GF-D8 (cell line): ENCODE measurements at places on chromosomes 4 and X.

DNA sequence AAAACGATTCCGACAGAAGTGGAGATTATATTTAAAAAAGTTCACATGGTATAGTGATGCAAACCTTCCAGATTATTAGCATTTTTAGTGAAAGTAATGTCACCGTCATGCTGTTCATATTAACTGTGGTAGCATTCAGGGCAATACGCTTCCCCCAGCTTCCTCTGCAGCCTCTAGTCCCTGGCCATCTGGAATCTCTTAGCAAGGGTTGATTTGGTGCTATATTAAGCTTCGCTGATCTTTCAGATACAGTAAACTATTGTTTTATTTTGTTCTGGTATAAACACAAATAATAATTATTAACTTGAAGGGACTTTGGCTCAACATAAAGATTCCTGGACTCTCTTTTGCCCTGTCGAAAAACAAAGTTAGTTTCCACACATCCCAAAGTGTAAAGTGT, 1080.5 kb upstream of the TENM3 start:
- no peak for DNase-seq

GRCh38 chr4:8157944-8158709, 486 bp downstream of the ABLIM2 start:
- no peak for DNase-seq

- DNase-seq = no peak
Observed at GRCh38 chr4:144267084-144267483, 126.6 kb upstream of the GYPA start.

DNA sequence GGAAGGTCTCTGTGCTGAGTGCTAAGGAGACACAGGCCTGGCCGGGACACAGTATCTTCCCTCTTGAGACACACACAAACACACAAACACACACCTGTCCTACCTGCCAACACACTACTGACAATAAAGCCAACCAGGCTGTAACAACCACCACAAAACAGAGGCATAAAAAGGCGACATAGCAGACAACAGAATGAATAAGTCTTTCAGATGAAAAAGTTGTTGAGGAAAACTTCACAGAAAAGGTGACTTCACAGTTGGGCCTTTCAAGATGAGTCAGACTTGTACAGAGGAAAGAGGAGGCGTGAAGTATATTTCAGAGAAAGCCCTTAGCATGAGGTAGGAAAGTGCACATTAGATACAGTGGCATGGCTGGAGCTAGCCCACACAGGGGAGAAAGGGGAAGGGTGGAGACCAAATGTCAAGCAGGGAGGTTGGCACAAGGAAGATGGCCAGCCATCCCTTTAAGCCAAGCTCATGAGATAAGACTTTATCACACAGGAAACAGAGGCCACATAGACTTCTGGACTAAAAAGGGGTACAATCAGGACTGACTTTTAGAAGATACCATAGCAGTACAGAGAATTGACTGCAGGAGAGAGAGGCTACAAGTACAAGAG, 54.0 kb downstream of the SLC9A7 start:
- DNase-seq = peak; percentile 5

DNA sequence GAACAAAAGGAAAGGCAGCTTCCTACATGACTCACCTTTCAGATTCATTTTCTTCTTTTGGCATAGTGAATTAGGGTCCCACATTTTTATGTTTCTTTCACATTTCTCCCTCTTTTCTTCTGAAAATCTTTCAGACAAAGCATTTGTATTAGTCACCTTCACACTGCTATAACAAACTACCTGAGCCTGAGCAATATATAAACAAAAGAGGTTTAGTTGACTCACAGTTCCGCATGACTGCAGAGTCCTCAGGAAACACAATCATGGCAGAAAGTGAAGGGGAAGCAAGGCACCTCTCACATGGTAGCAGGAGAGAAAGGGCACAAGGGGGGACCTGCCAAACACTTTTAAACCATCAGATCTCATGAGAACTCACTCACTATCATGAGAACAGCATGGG, 36.9 kb downstream of the MAGEA9 start:
- no peak for DNase-seq

DNA sequence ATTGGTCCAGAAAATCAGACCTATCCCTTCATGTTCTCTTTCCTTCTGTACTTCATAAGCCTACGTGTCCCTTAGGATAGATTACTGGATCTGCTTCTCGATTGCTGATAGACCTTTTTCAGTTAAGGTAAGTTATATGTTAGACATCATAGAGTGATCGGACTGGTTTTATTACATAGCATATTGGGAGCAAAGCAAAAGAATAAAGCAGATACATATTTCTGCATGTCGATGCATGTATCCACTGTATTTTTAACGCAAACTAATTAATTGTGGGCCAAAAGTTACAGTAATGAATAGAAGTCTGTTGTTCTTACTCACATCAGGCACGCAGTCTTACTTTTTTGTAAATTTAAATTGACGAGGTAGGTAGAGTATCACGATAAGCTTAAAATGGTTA, 106.4 kb downstream of the SLIT2 start:
- no peak for DNase-seq

- DNase-seq = no peak
Observed at GRCh38 chr4:24880186-24880585, 32.7 kb downstream of the CCDC149 start.

DNA sequence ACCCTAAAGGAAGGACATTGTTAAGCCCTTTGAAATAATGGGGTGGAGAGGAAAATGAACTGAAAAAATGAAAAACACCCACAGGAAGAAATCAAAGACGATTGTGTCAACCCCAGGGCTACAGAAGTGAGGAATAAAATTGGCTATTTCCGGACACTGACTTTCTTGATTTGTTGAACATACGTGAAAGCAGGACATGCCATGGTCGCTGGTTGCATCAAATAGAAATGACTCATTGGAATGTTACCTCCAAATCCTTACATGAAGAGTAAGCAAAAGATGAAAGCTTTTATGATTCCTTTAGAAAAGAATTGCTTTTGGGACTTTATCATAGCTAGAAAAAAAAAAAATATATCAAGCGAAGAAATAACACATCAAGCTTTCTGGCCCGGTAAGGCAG, 75.3 kb downstream of the DCUN1D4 start:
- DNase-seq = no peak

GRCh38 chrX:63658920-63659319, 126.1 kb downstream of the ARHGEF9 start:
- DNase-seq = no peak

- DNase-seq = no peak
Observed at GRCh38 chr4:54017974-54018373, 46.4 kb downstream of the CHIC2 start.

DNA sequence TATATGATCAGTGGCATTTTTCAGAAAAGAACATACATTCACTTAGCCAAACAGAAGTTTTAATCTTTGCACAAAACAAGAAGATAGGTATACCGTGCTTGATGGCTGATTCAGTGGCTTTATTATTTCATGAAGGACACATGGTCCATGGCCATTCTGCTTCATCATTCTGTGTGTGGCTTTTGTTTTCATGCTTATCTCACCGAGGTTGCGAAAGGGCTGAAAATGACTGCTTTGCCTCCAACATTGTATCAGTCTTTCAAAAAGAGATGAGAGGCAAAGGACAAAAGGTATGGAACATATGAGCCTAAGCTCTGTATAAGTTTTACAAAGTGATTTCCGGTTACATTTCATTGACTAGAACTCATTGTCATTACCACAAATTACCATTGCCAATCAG, 541.1 kb downstream of the RAB28 start:
- no peak for DNase-seq

GRCh38 chr4:109027016-109027500, 264.2 kb upstream of the ETNPPL start:
- DNase-seq = no peak

DNA sequence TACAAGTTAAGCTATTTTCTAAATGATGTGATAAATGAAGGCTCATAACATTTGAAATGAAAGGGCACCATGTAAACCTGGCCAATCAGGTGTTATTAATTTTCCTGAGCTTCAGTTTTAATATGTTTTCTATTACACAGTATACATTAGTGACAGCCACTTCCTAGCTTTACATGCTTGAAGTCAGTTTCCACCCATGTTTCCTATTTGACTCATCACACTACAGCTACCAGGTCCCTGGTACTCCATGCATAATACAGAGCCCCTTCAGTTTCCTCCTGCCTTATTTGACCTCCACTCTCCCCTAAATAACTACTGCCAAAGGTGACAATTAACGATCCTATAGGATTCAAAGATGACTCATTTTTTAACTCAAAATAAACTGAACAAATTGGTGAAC, 18.3 kb downstream of the ZNF518B start:
- no peak for DNase-seq

DNA sequence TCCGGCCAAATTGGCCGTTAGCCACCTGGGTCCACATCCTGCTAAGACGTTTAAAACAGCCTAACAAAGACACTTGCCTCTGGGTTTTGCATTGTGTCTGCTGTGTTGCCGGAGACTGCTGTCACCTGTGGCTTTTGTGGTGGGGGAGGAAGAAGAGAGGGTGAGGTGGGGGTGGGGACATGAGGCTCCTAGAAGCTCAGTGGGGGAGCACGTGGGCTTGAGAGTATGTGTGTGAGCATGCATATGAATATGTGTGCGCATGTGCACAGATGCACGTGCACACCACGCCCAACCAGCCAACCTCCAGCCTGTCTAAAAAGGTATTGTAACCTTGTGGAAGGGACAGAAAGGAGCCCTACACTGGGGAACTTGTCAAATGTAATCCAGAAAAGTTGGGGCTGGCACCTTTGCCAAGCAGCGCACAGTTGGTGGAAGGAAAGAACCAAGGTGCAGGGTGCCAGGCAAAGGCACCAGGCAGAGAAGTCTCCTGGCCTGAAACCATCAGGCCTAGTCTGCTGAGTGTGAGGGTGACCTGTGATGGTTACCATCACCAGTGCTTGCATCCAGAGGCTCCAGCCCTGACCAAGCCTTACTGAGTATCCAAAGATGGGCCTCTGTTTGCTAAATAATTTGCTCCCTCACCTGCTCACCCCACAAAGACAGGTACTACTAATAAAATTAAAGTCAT, 10.1 kb upstream of the SASH3 start:
- DNase-seq = peak; percentile 19

DNA sequence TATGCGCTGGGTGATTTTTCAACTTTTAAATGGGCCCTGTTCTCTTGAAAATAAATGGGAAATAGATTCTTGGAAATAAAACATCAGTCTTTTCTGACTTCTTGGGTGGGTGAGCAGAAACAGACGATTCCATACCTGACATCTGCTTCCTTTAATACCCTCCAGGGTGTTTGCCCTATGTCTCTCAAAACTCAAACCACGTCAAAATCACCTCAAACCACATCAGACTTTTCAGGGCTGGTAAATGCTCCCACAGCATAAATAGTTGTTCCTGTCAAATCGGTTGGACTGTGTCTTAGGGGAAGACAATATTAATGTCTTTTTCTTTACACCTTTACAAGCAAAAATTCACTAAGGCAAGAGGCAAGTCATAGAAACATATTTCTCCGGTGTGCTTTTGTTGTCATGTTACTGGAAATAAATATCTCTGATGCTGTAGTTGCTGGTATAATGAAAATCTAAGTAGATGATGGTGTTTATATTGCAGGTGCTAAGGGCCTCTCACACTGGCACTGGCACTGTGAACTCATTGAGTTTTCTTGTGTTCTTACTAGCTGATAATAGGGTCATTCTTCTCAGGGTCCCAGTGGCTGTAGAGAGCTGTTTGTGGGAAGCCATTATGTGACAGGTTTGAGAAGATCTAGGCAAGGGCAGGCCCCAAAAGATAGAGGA, 380.4 kb downstream of the RAPGEF2 start:
- DNase-seq = no peak

DNA sequence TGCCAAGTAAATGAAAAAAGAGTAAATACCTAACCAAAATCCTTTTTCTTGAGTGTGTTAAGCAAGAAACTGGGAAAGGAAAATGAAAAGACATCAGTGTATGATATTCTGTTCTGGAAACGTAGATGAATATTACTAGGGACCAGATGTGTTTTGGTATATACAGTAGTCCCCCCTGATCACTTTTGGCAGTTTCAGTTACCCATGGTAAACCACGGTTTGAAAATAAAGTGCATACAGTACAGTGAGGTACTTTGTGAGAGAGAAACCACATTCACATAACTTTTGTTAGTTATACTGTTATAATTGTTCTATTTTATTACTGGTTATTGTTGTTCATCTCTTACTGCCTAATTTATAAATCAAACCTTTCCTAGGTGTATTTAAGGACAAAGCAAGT, 250.9 kb downstream of the TENM3 start:
- DNase-seq = no peak

GRCh38 chr4:48178931-48179330, 44.9 kb upstream of the TXK start:
- no peak for DNase-seq

- DNase-seq = no peak
Observed at GRCh38 chrX:15274946-15275345, 5.1 kb upstream of the ASB9 start.

GRCh38 chr4:137531168-137531985, 917 bp downstream of the PCDH18 start:
- no peak for DNase-seq

DNA sequence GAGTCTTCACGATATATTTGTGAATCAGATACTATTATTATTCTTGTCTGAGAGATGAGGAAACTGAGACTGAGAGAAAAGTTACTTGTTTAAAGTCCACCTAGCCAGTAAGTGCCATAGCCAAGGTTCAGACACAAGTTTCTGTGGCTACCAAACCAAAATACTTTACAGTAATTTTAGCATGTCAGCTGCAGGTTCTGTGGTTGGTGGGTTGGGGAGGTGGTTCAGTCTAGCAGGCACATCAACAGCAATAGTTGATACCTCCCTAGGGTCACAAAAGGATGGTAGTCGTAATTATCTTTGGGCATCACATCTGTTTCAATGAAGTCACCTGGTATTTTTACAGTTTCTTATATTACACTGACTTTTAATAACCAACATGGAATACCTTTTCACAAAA, 35.6 kb upstream of the EDA2R start:
- DNase-seq = no peak

DNA sequence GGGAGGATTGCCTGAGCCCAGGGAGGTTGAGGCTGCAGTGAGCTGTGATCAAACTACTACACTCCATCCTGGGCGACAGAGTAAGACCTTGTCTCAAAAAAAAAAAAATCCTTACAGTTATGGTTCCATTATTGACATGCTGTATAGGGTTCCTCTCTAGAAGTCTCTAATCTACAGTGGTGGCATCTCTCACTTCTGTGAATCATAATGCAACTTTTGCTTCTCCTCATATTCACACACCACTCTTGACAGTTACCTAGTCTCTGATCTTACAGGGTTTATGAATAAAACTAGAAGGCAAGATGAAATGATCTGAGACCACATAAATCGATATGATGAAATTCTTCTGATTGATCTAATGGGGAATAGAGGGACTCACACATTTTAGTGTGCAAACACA, 40.6 kb downstream of the DOCK11 start:
- no peak for DNase-seq

GRCh38 chrX:149198980-149199732, 305.9 kb downstream of the IDS start:
- DNase-seq = no peak

GRCh38 chr4:16969696-16970135, 71.3 kb upstream of the LDB2 start:
- DNase-seq = no peak

DNA sequence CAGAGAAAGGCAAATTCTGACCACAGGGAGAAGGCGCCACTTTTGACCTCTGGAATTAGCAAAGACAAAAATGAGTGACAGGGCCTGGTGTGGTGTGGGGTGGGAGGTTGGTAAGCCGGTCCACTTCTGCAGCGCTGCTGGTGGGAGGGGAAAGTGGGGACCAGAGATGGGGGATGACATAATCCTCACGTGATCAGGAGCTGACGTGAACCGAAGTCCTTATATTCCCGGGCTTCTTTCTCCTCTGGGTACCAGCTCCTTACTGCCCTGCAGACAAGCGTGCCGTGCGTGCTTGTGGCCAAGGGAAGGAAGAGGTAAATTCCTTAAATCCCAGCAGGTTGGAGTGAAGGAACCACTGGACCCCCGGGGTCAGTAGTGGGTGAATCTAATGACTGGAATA, at the start of gene TCEAL7:
TCEAL7 (plus strand) TSS at position 249 of the 400 bp plus-strand sequence. CDS start 1,165 bp downstream, outside the sequence.
- no peak for DNase-seq
